ENCODE measurements at places on chromosomes 6 and 20. TPM values are rescaled to one million over a fixed set of nuclear protein-coding genes. Genes with fewer than 3 reads are reported as not detected.

GRCh38 chr20:63148696-63149095 lies 67.2 kb downstream of the YTHDF1 start:
- H3K36me3 ChIP-seq, result no peaks in the 10 kb centered on the region
- no peaks in the 10 kb centered on the region for H3K27me3 ChIP-seq
- DNase-seq, result no peak
- no peaks in the 10 kb centered on the region for H3K4me1 ChIP-seq

GRCh38 chr20:21235484-21236445 lies 67.4 kb upstream of the XRN2 start:
- H3K4me1 ChIP-seq, result peaks cover 7% of the 10 kb centered on the region
- no peak overlapping the region for H3K27ac ChIP-seq
- peaks cover 10% of the 10 kb centered on the region for H3K36me3 ChIP-seq
- H3K27me3 ChIP-seq, result no peaks in the 10 kb centered on the region

DNA sequence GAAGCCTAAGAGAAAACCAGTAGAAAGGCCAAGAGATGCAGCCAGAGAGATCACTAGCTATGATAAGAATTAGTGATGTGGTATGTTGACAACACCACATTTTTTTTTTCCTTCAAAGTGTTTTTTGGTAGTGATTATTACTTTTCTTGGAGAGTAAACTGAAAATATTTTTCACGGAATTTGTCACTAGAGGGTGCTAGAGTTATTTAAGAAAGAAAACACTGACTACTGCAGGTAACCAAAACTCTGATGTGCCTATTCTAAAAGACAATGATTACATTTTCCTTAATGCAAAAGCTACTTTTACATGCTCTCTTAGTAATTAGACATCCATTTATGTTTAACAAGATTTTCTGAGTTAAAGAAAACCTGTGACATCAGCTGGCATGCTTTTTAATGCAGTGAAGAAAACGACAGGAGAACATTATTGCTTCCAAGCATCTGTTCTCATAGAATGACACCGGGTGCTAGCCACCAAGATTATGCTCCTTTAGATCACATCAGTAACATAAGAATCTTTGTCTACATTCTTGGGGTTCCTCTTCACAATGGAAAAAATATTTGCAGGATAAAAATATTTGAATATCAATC lies 28.8 kb downstream of the RWDD2A start:
- H3K4me1 ChIP-seq, result no peaks in the 10 kb centered on the region
- H3K27ac ChIP-seq, result no peak overlapping the region
- no peaks in the 10 kb centered on the region for H3K36me3 ChIP-seq
- H3K27me3 ChIP-seq, result no peaks in the 10 kb centered on the region

DNA sequence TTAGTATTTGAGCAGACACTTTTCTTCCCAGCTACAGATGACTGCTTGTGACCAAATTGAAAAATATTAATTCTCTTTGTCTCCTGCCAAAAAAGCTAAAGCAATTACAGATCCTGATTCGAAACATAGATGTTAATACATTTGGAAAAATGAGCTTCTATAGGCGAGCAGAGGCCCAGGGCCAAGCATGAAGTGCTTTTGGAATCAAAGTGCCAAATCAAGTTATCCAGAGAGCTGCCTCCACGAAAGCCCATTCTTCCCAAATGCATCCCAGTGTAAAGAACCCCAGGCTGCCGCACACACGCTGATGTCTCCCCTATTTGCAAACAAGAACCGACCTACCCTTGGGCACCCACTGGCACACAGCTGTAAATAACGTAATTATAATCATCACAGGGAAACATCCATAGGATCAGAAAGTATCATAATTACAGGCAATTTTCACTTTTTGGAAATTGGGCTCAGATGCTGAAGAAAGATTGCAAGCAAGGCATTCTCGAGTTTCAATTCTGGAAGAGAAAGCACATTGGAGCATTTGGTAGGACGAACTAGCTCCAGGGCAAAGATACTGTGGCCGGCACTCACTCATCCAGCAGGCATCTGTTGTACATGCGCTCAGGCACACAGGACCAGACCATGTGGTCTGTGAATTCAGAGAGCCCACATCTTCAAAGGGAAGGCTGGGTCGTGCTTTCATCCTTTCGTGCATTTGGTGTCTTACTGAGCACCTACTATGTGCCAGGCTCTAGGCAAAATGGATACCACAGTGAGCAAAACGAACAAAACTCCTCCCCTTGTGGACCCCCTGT lies 45.9 kb downstream of the BMP7 start:
- no peak overlapping the region for H3K27ac ChIP-seq
- H3K4me3 ChIP-seq, result no peak overlapping the region
- no peaks in the 10 kb centered on the region for H3K4me1 ChIP-seq
- no peaks in the 10 kb centered on the region for H3K27me3 ChIP-seq
- DNase-seq, result no peak

The HLA-DRB1 gene
- total RNA-seq, result 471 TPM

Measured in upper lobe of left lung (tissue), 6 donors.